ENCODE measurements at places on chromosomes 7 and 10.
A peak's percentile ranks its signal among the peaks of the same experiment; 100 is the strongest.

GRCh38 chr10:69567920-69568319 is 5.3 kb downstream of the NEUROG3 start:
- no peak for DNase-seq

GRCh38 chr7:74228951-74229900 is 19.4 kb downstream of the LAT2 start:
- DNase-seq: no peak

GRCh38 chr7:87517891-87518290 is 42.4 kb upstream of the ABCB4 start:
- no peak for DNase-seq

- DNase-seq: no peak
Observed at GRCh38 chr10:7606951-7607404, 59.8 kb downstream of the ITIH5 start.

DNA sequence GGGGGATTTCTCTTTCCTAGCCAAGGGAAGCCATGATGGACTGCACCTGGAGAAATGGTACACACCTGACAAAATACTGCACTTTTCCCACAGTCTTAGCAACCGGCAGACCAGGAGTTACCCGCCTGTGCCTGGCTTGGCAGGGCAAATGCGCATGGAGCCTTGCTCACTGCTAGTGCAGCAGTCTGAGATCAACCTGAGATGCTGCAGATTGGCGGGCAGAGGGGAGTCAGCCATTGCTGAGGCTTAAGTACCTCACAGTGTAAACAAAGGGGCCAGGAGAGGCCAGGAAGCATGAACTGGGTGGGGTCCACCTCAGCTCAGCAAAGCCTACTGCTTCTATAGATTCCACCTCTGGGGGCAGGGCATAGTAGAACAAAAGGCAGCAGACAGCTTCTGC is 49.4 kb downstream of the OR13A1 start:
- DNase-seq: no peak

DNA sequence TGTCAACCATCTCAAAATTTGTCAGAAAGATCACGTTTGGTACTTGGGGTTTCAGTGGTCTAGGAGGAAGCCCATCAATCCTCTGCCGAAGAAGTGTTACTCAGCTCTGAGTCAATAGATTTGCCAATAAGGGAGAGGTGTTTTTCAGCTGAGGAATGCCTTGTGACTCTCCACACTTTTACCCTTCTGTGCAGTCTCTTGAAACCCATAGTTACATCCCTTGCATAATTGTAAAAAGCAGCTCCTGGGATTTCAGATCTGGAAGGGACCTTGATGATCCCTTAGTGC is 47.5 kb downstream of the INSYN2A start:
- DNase-seq: no peak

DNA sequence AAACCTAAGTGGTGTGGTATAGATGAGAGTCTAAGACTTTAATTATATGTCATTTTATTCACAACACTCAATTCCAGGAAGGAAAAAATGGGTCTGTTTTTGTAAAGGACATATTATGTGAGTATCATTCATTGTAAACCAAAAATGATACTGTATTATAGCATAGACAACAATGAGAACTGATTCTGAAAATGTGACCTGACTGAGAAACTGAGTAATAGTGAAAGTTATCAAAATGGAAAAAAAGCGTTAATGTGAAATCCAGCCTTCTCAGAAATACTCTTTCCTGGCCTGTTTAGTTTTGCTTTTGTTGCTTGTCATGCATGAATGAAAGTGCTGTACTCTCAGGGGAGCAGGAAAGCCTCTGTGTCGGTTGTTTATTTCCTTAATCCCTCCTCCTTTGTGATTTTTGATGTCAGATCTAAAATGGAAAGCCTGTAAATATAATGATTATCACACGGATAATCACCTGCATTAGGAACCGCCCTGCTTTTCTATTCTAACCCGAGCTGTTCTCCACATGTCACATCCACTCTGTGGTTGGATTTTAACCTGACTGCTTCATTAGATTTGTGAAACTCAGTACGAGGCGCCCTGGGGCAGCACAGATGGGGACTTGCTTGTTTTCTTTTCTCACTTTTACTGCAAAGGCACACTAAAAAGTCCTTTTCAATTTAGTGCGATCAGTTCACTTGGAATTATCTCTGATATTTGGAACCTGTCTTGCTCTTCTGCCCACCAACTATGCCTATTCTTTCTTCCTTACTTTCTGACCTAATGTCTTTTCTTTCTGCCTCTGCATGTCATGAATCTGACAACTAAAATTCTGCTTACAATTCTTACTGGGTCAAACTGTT is 240.9 kb upstream of the KAT6B start:
- DNase-seq: no peak

- no peak for DNase-seq
Observed at GRCh38 chr7:36506130-36506798, 116.6 kb downstream of the ANLN start.

GRCh38 chr7:26307226-26307625 is 15.6 kb downstream of the SNX10 start:
- DNase-seq: no peak

GRCh38 chr10:34254596-34254995 is 560.5 kb downstream of the PARD3 start:
- no peak for DNase-seq

DNA sequence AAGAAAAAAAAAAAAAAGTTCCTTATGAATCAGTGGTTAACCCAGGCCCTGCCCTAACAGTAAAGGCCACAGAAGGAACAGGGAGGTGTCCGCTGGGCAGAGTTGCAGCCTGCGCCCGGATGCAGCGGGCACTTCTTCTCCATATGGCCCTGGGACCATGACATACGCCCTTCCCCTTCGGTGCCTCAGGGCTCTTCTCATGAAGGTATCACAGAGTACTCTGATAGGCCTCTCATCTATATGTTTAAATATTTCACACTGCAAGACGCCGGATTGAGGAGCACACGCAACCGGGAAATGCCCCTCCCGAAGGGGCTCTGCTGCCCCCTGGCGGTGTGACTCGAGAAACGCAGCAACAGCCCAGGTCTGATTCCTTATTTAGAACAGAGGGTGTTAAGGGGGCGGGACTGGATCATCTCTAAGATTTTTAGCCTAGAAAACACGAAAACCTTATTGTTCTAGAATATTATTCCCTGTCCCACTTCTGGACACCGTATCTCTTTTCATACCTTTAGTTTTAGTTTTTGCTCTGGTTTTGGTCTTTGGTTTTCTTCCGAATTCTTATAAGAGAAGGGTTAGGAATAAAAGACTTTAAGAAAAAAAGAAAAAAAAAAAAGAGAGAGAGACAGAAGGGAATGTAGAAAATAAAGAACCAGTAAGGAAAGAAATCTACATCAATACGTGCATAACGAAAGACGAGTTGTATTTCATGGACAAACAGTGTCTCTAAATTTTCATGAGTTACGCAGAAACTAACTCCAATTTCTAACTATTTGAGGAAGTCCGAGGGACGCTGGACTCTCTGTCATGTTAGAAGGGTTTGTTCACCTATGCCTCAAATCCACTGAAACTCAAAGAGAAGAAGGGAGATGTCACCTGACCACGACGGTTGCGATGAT is 12.0 kb downstream of the DAGLB start:
- peak; percentile 60 for DNase-seq

DNA sequence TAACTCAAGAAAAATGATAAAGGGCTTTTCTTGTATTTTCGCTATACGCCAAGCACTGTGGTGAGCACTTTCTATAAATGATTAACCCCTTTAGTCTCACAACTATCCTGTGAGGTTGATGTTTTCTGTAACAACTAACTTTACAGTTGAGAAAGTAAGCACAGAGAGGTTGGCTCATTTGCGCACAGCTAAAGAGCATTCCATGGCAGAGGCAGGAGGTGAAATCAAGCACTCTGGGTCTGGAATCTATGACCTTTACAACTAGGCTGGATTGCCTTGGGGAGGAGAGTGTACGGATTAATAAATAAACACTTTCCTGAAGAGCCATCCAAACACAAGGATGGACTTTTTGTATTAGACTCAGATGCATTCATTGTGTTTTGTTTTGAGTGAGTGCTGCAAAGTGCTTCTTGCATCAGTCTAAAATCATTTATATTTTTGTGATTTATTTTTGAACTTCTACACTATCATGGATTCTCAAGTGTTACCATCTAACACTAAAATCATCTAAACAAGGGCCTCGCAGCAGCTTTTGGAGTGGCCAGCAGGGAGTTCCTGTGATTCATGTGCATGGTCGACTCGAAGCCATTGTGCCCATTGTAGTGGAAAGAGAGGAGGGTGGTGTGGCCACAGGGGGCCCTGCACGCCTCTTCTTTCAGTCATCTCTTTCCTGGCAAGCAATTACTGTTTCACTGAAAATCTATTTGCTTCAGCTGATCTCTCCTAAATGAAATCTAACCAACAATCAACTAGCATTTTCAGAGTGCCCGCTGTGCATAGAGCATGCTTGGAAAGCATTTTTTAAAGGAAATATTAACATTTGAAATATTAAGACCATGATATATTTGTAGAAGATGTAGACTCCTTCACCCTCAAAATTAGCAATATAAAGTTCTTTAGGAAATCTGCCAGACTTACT is 633.4 kb upstream of the COBL start:
- DNase-seq: peak; percentile 84

- no peak for DNase-seq
Observed at GRCh38 chr10:101481256-101481655, 106.8 kb downstream of the POLL start.

- DNase-seq: no peak
Observed at GRCh38 chr7:20954711-20955619, 168.3 kb upstream of the SP8 start.

DNA sequence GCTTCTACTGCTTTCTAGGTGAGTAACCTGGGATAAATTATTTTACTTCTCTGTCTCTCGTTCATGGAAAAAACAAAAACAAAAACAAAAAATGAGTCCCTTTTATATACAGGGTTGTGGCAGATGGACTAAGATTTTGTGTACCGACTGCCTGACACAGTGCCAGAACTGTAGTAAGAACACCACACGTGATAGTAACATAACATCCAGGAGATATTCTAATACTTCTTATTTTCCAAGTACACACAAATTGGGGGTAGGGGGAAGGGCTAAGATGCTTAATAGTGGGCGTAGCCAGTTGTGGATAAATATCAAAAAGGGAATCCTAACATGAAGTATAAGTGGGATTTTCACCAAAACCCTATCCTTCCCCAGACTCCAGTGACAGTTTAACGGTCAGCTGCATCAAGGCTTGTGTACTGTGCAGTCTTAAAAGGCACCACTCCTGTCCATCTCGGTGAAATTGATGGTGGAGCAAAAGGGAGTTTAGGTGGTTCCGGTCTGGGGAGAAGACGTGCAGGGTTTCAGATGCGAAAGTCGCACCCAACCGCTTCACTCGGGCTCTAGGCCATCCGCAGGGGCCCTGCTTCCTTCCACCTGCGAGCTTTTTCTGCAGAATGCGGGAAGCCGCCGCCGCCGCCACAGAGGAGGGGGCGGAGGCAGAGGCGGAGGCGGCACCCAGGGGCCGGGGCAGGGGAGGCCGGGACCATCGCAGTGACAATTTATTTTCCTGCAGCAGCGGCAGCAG is at the start of gene STAMBPL1:
STAMBPL1 (plus strand) TSS at position 712 of the 748 bp plus-strand sequence. CDS start 21,464 bp downstream, outside the sequence.
- no peak for DNase-seq

DNA sequence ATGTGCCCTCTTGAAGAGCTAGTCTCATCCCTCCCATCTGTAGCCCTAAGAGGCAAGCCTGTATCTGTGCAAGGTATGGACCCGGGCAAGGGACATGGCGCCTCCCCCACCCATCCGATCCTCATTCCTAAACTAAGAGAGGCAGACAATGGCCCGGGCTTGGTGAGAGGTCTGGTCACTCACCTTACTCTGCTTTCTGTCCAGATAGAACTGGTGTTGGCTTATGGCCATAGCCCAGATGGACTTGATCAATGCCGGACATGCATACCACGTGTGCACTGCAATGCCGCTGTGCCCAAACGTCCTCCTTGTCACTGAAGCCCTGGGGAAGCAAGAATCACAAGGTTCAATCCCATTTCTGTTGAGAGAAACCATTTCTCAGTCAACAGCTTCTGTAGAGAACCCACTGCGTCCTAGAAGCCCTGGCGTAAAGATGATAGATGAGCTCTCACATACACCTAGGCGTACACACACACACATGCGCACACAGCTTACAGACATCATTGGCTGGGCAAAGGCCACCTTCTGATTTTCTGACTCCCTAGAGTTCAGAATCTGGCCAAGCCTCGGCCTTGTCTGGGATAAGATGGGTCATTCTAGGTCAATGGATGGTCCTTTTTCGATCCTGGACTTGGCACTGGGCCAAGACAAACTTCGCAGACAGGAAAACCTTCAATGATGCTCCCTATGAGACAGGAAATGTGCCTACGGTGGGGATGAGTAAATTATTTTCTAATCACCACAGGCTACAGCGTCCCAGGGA is 114.6 kb downstream of the PRPF18 start:
- DNase-seq: no peak

DNA sequence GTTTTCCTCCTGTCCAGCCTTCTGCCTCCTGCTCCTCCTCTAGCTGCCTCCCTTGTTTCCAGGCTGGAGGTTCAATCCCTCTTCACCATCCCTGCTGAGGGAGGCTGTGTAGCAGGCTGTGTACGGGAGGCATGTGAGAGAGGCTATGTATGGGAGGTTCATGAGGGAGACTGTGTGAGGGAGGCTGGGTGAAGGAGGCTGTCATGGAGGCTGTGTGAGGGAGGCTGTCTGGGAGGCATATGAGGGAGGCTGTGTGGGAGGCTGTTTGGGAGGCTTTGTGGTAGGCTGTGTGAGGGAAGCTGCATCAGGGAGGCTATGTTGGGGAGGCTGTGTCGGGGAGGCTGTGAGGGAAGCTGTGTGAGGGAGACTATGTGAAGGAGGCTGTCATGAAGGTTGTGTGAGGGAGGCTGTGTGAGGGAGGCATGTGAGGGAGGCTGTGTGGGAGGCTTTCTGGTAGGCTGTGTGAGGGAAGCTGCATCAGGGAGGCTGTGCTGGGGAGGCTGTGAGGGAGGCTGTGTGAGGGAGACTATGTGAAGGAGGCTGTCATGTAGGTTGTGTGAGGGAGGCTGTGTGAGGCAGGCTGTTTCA is 123.7 kb upstream of the RNF32 start:
- no peak for DNase-seq

- peak; percentile 70 for DNase-seq
Observed at GRCh38 chr7:27143023-27143949, at the start of gene HOXA5. Gene HOXA5, minus strand, starts transcription at chr7:27143681. Its CDS starts 74 bp downstream, at chr7:27143607.

GRCh38 chr7:71716690-71717089 is 584.7 kb downstream of the GALNT17 start:
- no peak for DNase-seq

DNA sequence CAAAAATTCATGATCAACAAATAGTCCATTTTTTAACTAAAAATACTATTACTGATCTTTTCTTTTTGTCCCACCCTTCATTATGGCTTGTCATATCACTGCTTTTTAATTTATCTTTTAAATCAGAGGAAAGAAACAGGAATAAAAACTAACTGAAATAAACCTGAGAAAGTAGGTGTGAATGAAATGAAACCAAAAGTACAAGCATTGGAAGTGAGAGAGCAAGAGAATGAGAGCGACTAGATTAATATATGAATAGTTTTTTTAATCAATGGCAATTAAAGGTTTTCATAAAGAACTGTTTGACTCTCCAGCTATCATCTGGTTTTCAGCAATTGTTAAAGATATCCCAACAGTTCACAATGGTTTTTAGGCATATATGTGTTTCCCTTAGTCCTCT is 137.8 kb downstream of the SPAG6 start:
- no peak for DNase-seq

DNA sequence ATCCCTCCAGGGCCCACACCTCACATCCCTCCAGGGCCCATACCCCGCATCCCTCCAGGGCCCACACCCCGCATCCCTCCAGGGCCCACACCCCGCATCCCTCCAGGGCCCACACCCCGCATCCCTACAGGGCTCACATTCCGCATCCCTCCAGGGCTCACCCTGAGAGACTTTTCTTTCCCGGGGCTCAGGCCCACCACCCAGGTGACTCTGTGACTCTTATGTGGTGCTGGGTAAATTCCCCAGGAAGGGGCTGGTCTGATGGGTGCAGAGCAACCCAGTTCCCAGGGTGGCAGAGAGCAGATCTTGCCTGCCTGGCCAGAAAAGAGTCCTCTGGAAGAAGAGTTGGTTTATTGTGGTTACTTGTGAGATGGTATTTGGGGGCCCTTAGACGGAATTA is 290.7 kb downstream of the TCERG1L start:
- DNase-seq: no peak

Measured in iPS DF 6.9 (cell line).